Stimulated activated CD4-positive, alpha-beta T cell treated with anti-CD3 and anti-CD28 coated beads, Interleukin-1b, Interleukin-23, amount 100 ng/mL, for 1 hour (primary cell): ENCODE measurements at places on chromosomes 5 and 9.

- DNase-seq: no peak
These were observed 263.7 kb downstream of the RASEF start for GRCh38 chr9:82799286-82799685.

- no peak for DNase-seq
These were observed 51.1 kb downstream of the PDE6A start for GRCh38 chr5:149893403-149893931.

DNA sequence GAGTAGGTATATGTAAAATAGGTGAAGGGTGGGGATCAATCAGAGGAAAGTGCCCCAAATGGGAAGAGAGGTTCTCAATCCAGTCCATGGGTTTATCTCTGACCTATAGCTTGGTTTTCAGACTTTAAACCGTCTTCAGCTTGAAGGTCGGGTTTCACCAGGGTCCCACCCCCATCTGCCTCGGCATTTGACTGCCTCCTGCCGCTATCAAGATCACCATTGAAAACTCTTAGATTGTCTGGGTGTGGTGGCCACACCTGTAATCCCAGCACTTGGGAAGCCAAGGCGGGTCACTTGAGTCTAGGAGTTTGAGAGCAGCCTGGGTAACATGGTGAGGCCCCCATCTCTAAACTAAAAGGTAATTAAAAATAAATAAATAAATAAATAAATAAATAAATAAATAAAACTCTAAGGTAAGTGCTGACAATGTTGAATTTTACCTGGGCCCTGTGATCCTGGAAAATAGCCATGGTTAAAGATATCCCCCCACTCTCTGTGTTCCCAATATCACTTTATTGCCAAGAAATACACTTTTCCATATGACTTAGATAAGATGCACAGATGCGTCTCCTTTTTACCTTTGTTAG is 48.8 kb downstream of the TARS1 start:
- no peak for DNase-seq

GRCh38 chr9:98135558-98135934 is 16.5 kb upstream of the TRIM14 start:
- DNase-seq: no peak

DNA sequence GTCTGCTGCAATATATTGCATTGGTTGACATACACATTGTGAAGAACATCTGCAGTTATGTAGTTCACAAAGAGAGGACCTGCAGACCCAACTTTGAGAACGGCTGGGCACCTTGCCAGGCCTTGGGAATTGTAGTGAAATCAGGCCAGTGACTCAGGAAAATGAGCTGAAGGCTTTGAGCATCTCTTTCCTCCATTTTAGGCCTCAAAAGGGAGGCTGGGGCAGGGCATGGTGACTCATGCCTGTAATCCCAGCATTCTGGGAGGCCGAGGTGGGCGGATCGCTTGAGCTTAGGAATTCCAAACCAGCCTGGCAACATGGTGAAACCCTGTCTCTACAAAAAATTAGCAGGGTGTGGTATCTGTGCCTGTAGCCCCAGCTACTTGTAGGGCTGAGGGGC is 1.4 kb upstream of the IPPK start:
- no peak for DNase-seq

- no peak for DNase-seq
These were observed 22.6 kb upstream of the TTC39B start for GRCh38 chr9:15329539-15330109.

DNA sequence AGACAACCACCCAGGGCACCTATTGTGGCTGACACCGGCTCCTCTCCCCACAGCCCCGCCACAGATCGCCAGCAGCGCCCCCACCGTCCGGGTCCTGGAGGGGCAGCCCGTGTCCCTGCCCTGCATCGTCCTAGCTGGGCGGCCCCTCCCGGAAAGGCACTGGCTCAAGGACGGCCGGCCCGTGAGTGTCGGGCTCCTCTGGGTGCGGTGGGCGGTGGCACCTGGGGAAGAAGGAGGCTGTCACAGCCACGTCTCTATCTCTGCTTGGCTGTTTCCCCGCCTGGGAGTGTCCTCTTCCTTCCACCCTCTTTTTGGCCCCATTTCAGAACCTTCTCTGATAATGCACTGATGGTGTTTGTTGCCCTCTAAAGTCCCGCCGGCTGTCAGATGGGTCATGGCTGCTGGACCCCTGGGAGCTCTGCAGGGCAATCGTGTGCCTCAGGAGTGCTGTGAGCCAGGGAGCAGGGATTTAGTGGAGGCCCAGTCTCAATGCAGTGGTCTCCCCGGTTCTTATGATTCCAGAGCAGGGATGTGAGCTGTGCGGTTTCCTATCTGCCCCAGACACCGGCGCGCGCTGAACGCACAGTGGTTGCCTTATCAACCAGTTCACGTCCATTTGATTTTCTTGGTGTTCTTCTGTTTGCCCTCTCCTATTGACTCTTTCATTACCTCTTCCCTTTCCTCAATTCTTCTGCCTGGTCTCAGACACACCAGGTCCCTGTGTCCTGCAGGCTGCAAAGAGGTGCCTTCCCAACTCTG is 55.3 kb downstream of the HMCN2 start:
- DNase-seq: no peak

- no peak for DNase-seq
These were observed 2023.6 kb upstream of the CDH6 start for GRCh38 chr5:29169886-29170285.

GRCh38 chr9:73149371-73150067 is 2.1 kb upstream of the ANXA1 start:
- no peak for DNase-seq

GRCh38 chr5:43005031-43005430 is 35.1 kb downstream of the ANXA2R start:
- DNase-seq: no peak

GRCh38 chr5:155839251-155840037 is 487.5 kb upstream of the SGCD start:
- no peak for DNase-seq

DNA sequence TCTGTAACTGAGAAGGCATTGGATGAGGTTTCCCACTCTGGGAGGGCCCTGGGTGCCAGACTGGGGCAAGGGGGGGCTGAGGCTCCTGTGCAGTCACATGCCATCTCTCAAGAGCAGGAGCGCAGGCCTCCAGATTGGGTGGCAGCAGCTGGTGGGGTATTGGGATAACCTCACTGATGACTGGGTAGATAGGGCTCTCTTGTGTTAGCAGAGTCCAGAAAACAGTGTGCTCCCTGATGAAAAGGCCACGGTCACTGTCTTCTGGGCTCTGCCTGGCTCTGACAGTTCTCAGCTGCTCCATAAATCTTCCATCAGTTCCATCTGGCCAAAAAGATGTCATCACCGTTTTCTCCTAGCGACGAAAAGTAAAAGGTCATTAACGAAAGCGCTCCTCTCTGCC is 21.8 kb upstream of the NKX2-5 start:
- DNase-seq: no peak

GRCh38 chr5:2461701-2462691 is 289.5 kb downstream of the IRX2 start:
- DNase-seq: no peak

- no peak for DNase-seq
These were observed 532.5 kb upstream of the DAP start for GRCh38 chr5:11293523-11293922.

- DNase-seq: no peak
These were observed 121.8 kb downstream of the C5orf15 start for GRCh38 chr5:133846478-133847226.

DNA sequence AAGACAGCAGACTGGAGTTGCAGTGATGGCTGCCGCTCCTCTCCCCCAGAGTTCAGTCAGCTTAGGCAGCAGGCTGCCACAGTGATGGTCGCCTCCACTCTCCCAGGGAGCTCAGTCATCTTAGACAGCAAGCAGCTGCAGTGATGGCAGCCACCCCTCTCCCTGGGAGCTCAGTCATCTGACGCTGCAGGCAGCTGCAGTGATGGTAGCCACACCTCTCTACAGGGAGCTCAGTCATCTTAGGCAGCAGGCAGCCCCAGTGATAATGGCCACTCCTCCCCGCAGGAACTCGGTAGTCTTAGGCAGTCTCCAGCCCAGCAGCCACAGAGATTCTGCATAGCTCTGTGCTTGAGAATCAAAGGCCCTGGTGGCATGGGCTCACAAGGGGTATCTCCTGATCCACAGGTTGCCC is 582.7 kb downstream of the DTWD2 start:
- DNase-seq: no peak
